ENCODE measurements at places on chromosomes 12 and 14.

DNA sequence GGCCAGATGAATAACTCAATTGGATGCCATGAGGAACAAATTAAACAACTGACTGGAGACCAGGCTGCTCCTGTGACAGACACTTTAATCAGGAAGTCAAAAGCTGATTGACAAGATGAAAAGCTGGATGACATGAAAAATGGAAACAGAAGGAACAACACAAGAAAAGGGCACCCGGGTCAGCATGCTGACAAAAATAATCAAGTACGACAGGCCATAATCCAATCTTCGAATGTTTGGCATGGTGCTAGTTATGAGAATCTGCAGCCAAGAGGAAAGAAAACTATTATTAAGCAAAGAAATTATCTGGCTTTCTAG is 544.7 kb downstream of the ETNK1 start:
- DNase-seq, result no peak

DNA sequence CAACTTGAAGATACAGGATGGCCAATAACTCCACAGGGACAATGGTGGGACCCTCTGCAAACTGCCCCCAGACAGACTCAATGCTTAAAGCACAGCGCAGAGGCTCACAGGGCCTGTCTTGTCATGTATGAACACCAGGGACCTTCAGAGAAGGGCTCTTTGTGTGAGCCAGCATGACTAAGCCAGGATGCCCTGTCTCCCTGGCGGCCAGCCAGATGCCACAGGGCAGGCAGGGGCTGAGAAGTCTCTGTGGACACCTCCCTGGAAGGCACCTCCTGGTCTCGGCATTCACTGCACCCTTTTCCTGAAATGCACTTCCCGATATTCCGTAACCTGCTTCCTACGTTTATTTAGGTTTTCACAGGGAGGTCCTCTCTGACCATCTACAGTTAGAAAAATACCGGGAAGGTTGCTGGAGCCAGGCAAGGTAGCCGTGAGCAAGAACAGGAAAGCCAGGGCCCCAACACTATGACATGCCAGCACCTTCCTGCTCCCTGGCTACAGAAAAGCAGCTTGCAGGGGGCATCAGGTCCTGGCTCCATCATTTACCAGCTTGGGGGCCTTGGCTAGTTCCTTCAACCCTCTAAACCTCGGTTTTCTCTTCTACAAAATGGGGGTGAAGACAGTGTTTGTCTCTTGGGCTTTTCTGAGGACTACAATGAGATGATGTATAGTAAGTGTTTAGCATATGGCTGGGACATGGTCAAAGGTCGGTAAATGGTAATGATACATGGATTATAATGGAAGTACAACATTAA is 65.0 kb downstream of the PITPNM2 start:
- DNase-seq, result no peak

DNA sequence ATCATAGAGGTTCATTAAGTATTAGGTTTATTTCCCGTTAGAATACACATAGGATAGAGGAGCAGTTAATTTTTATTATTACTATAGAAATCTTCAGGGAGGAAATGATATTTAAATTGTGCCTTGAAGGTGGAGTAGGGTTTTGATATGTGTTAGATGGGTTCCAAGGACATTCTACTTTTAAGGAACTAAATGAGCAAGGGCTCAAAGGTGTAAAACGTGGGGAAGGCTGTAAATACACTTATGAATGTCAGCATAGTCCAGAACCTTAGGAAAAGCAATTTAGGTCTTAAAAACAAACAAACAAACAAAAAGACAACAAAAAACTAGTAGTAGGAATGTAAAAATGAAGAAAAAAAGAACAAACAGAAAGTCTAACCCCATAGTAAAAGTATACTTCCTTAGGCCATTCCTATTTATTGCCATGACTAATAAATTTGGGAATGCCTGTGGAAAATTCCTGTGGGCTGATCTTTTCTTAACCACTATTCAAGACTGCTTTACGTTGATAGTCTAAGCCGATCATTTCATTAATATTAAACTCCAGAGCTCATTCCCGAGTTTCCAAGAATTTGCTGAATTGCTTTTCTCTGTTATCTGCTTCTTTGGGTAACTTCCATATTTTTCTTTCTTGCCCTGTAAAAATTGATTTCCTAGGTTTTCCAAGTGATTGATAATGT is 180.3 kb downstream of the RAD51B start:
- no peak for DNase-seq

DNA sequence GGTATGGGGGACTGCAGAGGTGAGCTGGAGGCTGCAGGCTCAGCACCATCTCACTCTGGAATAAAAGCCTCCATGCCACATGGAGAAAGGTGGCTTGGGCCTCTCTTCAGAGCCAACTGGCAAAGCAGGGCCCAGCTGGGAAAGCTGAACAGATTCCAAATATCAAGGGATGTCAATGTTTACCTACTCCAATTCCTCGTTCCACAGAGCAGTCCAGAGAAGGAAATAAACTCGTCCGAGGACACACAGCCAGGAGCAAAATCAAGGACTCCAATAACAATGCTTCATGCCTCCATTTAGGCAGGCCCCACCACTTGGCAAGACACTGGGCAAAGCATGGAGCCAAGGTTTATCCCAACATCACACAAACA is 36.3 kb upstream of the PNMA1 start:
- DNase-seq, result no peak

DNA sequence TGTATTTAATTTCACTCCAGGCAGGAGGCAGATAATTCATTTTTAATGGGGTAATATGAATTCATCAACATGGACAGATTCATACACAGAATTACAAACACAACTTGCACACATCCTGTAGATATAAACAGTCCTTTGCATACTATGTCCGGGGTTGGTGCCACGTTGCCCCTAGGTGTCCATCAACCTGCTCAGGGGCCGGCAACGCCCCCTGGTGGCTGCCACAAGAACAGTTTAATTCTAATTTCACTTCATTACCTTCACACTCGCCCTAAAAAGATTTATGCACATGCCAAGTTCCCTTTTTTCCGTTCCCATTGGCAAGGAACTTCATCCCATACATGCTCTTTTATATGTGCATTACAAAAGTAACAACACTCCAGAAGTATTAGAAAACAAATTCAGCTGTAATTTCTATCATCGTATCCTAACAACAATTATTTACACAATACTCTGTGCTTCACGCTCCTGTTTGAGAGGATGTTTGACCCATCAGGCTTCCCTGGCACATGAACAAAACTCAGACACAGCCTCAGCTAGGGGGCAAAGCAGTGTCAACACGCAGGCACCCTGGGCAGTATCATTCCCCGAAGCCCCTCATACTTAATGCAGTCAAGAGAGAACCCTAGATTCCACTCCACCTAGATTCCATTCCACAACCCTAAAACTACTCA is 15.5 kb downstream of the MANSC1 start:
- DNase-seq, result no peak

- DNase-seq, result no peak
Observed at GRCh38 chr12:32120419-32120818, 13.8 kb downstream of the BICD1 start.

GRCh38 chr12:71125515-71125914 is 32.3 kb downstream of the TSPAN8 start:
- no peak for DNase-seq

DNA sequence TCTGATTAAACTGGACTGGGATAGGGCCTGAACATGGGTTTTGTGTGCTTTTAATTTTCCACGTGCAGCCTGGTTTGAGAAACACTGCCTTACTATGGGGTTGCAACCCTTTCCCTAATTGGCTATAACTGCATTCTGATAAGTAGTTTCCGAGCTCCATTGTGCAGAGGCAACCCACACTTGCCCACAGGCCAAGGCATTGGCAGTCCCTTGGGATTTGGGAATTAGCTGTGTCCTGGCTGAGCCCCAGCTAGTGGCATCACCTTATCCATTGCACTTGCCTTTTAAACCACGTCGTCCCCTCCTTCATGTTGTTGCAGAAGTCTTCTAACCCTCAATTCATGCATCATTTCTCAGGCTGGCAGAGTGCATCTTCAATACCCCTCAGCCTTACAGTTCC is 10.2 kb downstream of the VCPKMT start:
- no peak for DNase-seq

- no peak for DNase-seq
Observed at GRCh38 chr12:53617700-53618099, 8.5 kb downstream of the ATF7 start.

- DNase-seq, result no peak
Observed at GRCh38 chr12:131229426-131230339, 276.0 kb downstream of the ADGRD1 start.

DNA sequence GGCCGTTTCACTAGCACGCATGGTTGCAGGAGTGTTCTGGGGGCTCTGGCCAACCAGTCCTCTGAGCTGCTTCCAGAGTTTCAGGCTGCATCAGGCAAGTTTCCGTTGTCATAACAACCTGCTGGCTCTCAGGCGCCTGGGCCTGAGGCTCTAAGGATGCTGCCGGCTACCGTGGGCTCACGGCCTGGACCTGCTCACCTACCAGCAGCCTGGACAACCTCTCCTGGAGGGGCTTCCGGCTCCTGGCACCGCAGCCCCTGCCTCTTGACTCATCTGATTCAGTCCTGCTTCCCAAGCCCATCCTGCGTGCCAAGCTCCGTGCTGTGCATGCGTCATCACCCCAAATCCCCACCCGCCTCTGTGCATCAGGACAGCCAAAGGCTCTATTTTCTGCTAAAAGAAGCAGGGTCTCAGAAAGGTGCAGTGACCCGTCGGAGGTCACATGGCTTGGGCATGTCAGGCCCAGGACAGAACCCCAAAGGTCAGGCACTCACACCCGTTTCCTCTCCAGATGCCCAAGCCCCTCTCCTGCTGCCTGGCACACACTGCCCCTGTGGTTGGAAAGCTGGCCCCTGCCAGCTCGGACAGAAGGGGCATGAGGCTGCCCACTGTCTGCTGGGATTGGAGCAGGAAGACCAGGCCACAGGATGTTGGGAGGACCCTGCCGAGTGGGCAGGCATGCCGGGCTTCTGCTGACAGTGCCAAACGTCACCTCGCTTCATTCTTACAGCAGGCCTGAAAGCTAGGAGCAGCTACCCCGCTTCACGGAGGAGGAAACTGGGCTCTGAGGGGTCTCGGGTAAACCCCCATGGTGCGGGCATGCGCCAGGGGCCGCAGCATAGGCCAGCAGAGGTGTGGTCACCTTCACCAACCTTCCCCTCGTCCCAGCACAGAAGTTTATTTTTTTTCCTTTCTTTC is 5.7 kb downstream of the BEGAIN start:
- DNase-seq, result no peak

GRCh38 chr14:101501341-101501740 is 60.0 kb upstream of the DIO3 start:
- no peak for DNase-seq

DNA sequence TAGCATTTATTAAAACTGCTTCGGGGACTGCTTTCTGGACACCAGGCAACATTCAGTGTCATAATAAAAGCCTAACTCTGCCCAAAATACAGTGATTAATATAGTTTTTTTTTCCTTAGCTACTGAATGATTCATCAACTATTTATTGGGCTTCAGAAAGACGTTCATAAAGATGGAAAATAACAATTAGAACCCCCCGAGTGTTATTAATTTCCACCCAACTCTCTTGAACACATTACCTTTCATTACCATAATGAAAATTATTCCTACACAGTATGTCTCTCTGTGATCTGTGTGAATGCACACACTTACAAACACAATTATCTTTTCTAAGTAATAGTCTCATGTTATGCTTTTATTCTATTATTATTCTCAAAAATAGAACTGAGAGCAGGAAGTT is 473.0 kb downstream of the ADAMTS20 start:
- DNase-seq, result no peak

GRCh38 chr14:64634558-64634957 is 69.7 kb upstream of the PLEKHG3 start:
- DNase-seq, result no peak

DNA sequence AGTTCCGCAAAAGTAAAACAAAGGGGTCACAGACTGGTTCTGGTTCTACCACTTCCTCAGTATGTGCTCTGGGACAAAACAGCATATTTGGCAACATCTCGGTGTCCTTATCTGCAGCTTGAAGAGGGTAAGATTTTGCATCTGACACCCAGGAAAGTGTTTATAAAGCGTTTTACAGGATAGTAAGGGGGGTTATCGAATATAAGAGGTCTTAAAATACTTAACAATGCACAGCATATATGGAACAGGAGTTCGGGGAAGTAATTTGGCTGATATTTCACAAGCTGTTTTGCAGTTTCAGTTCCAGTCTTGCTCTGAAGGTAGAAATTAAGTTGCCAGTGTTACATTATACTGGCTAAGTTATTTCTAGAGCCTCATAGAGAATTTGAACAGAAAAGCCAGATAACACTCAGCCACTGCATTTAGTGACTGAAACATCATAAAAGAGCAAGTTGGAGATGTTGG is 904 bp upstream of the MAP4K5 start:
- no peak for DNase-seq

GRCh38 chr12:66275040-66275439 is 27.3 kb upstream of the HELB start:
- no peak for DNase-seq

GRCh38 chr14:64857979-64858744 is 21.5 kb downstream of the SPTB start:
- no peak for DNase-seq

DNA sequence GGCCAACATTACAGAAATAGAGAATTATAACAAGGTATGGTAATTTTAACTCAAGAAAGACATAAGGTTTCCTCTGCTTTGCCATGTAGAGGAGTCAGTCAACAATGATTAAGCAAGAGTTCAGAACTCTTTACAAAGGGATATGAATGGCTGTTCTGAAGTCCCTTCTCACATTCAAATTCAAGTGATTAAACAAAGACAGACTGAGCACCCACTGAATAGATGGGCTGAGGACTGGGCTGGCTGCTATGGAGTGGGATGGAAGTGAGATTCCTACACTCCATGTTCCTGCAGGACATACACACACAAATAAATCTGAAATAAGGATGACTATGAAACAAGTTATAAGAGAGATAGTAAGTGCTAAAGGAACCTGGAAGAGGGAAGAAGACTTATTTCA is 199.0 kb upstream of the GRIP1 start:
- no peak for DNase-seq

Data from stimulated activated CD8-positive, alpha-beta memory T cell treated with anti-CD3 and anti-CD28 coated beads, Interleukin-7, amount 100 ng/mL, for 1 hour (primary cell).